ENCODE measurements at places on chromosomes 6 and 20. TPM values are rescaled to one million over a fixed set of nuclear protein-coding genes. Genes with fewer than 3 reads are reported as not detected.

DYNLT2 gene
- polyA plus RNA-seq: 0.37 TPM

HTR1E gene
- not detected for polyA plus RNA-seq

IL17F gene
- not detected for polyA plus RNA-seq

MAPK13 gene
- polyA plus RNA-seq: 1.9 TPM

SPTLC3 gene
- 4.2 TPM for polyA plus RNA-seq

SYNGAP1 gene
- polyA plus RNA-seq: 1.2 TPM

MOG gene
- polyA plus RNA-seq: not detected

SLC22A3 gene
- polyA plus RNA-seq: 23.5 TPM

KATNA1 gene
- 3.1 TPM for polyA plus RNA-seq

ADGB gene
- not detected for polyA plus RNA-seq

ZDHHC14 gene
- polyA plus RNA-seq: 4.4 TPM

OR12D3 gene
- not detected for polyA plus RNA-seq
